ENCODE measurements at places on chromosomes 7 and 10.

GRCh38 chr10:13734151-13734550, 147.4 kb downstream of the PRPF18 start:
- DNase-seq, result no peak

GRCh38 chr10:80552151-80552646, 14.5 kb downstream of the SH2D4B start:
- peak; percentile 34 for DNase-seq

GRCh38 chr7:81233208-81233940, 314.5 kb upstream of the SEMA3C start:
- no peak for DNase-seq

- DNase-seq, result no peak
Measured at GRCh38 chr7:128811631-128812430, 18.4 kb upstream of the FLNC start.

DNA sequence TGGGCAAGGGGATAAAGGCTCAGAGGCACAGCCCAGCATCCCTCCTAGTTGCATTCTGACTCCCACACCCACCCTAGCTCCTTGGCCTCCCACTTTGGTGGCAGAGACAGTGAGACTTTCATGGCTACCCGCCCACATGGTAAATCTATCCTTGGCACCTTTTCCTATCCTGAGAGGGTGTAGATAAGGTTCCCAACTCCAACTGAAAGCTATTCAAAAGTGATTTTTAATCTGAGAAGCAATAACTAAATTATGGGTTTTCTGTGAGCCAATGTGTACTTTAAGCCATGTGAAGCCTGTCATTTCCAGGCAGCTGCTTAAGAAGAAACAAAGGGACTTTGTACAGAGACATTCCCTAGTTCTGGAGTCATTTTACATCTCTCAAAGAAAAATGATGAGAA, 9.1 kb downstream of the LAMB1 start:
- no peak for DNase-seq

GRCh38 chr7:155948845-155949244, 136.6 kb upstream of the SHH start:
- DNase-seq, result no peak

GRCh38 chr7:73623798-73624668, at the start of gene MLXIPL:
TSS of gene MLXIPL (minus strand) at chr7:73624522. CDS start at chr7:73624492, 30 bp downstream.
- DNase-seq, result peak; percentile 42

GRCh38 chr10:77537720-77538373, 99.8 kb downstream of the KCNMA1 start:
- no peak for DNase-seq
